ENCODE measurements at places on chromosomes 1 and 21. TPM values are rescaled to one million over a fixed set of nuclear protein-coding genes. Genes with fewer than 3 reads are reported as not detected.

Gene BTBD8
- total RNA-seq, result 4.8 TPM

DNA sequence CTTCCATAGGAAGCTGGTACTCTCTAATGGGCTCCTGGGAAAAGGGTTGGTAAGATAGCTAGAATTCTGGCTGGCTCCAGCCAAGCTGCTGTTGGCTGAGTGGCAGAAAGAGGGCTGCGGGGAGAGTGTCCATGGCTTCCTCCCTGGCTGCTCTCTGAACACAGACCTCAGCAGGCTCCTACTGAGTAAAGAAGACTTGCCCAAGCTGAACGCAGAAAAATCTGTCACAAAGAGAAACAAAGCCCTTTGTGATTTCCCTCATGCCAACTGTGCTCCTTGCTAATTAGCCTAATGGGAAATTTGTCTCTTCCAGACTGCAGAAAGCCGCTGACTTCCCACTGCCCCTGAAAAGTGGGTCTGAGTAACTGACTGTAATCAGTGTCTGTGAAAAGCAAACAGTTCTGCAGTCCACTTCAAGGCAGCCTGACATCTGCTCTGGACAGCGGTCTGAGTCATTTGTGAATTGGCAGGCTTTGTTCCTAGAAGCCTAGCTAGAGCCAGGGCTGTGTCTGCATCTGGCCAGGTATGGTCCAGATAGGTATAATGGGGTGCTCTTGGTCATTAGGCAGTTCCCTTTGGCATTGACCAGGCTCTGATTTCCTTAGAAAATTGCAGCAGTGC lies 282.8 kb downstream of the ZNF648 start:
- no peak for DNase-seq

GRCh38 chr1:75469586-75470173 lies 141.2 kb downstream of the SLC44A5 start:
- no peak for DNase-seq

GRCh38 chr1:79532555-79532954 lies 526.0 kb upstream of the ADGRL4 start:
- no peak for DNase-seq

- DNase-seq, result no peak
These were observed 10.2 kb upstream of the SH2D5 start for GRCh38 chr1:20742671-20743070.

GRCh38 chr1:167676916-167677848 lies 44.6 kb upstream of the MPZL1 start:
- DNase-seq, result no peak

All from mammary epithelial cell (primary cell).